ENCODE measurements at places on chromosomes 13 and 19.

DNA sequence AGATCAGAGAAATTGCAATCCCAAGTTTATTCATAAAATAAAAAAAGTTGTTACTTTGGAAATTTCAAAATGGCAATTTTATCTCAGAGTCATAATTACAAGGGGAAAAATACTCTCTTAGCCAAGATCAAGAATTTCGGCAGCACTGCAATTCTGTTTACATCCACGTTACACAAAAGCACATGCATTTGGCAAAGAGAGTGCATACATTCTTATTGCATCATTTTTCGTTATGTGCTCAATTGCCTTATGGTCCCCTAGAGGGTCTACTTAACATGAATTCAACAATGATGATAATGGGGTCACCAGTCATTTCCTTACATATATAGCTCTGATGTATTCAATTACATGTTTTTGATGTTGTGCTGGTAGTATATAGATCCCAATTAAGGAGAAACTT, 498.0 kb downstream of the DIAPH3 start:
- H3K4me3 ChIP-seq = no peak overlapping the region
- no peak overlapping the region for H3K27ac ChIP-seq

GRCh38 chr13:112346173-112346898, 29.8 kb upstream of the SPACA7 start:
- no peak overlapping the region for H3K27ac ChIP-seq
- no peaks in the 10 kb centered on the region for H3K36me3 ChIP-seq
- H3K4me1 ChIP-seq = no peaks in the 10 kb centered on the region
- H3K27me3 ChIP-seq = peaks cover 2% of the 10 kb centered on the region
- peak; percentile 50 for DNase-seq

- DNase-seq = no peak
- no peaks in the 10 kb centered on the region for H3K27me3 ChIP-seq
Measured at GRCh38 chr19:14433554-14434501, 722 bp downstream of the PKN1 start.

DNA sequence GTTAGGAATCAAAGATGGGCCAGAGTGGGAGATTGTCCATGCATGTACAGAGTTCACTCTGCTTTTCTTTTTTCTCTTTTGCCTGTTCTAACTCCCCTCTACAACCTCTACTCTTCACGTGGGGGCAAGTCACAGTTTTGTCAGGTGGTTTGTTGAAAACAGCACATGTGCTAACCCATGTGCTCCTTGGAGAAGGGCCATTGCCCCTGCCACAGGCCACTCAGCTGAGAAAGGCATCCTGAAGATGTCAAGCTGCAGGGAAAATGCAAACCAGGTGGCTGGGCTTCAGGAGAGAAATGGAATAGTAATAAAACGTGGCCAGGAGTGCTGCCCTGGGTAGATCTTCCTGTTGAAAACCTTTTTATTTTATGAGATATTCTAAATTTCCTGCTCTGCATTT, 35.3 kb upstream of the SLC10A2 start:
- peak; percentile 19 for DNase-seq
- no peak overlapping the region for H3K4me3 ChIP-seq
- no peaks in the 10 kb centered on the region for H3K27me3 ChIP-seq
- no peak overlapping the region for H3K27ac ChIP-seq

- H3K4me3 ChIP-seq = no peak overlapping the region
- no peak overlapping the region for H3K27ac ChIP-seq
- no peaks in the 10 kb centered on the region for H3K36me3 ChIP-seq
- no peak for DNase-seq
- H3K4me1 ChIP-seq = no peaks in the 10 kb centered on the region
Measured at GRCh38 chr13:30963791-30964190, 31.3 kb downstream of the TEX26 start.

GRCh38 chr13:35469806-35470525, 6.5 kb downstream of the MAB21L1 start:
- DNase-seq = no peak
- no peak overlapping the region for H3K4me3 ChIP-seq
- no peaks in the 10 kb centered on the region for H3K4me1 ChIP-seq

DNA sequence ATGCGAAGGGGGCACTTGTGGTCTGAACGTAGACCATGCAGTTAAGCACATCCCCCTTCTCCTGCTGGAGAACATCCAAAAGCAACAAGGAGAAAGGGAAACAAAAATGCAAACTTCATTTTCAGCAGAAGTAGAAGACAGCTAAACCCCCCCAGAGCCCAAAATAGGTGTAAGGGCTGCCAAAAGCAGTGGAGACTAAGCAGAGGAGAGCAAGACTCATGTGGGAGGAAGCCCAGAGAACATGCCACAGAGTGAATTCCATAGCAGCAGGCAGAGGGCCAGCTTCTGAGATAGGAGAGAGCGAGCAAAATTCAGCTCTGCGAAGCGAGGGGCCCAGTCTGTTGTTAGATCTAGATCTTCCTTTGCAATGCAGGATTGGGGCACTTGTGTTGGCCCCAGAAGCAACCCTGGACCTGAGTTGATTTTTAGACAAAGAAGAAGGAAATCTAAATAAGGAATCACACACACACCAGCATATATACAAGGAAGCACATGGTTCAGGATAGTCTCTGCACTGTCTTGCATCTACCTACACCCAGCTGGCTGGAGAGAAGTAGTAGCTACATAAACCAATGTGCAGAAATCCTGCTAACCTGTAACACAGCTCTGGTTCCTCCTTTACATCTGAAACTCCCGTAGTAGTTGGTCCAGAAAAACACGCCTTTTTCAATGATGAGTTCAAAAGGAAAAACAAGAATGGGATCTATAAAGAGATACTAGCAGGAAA, 199.6 kb downstream of the SPRY2 start:
- H3K27ac ChIP-seq = no peak overlapping the region
- DNase-seq = peak; percentile 51
- H3K4me1 ChIP-seq = no peaks in the 10 kb centered on the region
- no peaks in the 10 kb centered on the region for H3K36me3 ChIP-seq
- no peaks in the 10 kb centered on the region for H3K27me3 ChIP-seq
- no peak overlapping the region for H3K4me3 ChIP-seq

DNA sequence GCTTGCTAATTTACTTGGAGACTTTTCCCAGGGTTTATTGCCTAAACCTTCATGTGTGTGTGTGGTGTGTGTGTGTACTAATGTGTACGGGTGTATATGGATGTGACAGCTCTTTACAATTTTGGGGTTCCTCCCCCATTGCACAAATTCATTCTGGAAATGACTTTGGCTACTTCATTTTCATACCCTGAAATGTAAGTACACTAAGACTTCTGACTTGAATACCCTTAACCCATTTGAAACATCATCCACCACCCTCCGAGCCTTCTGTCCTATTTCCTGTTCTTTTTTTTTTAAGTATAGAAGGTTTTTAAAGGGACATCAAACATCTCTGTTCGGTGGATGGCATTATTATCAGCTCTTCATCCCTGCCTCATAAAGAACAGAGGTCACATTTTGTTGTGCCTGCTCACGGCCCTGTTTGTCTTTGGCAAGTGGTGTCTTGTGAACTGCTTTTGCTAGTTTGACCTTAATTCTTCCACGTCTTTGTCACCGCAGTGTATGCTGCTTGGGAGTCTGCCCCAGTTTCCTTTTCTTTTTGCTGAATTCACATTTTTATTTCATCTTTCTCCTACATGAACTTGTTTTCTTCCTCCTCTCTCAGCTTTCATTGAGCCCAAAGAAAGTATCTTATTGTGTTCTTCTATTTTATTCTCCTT, 228.3 kb downstream of the FOXO1 start:
- no peaks in the 10 kb centered on the region for H3K36me3 ChIP-seq
- no peak for DNase-seq
- no peaks in the 10 kb centered on the region for H3K27me3 ChIP-seq
- H3K27ac ChIP-seq = no peak overlapping the region
- H3K4me3 ChIP-seq = no peak overlapping the region

DNA sequence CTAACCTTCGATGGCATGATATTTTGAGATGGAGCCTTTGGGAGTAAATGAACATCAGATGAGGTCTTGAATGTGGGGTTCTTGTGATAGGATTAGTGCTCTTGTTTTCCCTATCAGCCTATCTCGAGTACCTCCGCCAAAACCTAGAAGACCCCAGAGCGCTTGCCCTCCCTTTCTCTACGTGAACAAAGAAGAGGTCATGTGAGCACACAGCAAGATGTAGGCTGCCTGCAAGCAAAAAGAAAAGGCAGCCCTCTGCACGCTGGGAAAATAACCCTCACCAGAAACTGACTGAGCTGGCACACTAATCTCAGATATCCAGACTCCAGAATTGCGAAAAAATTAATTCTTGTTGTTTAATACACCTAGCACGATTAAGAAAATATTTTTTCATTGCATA, 799.8 kb upstream of the SLC10A2 start:
- H3K27me3 ChIP-seq = no peaks in the 10 kb centered on the region
- H3K4me3 ChIP-seq = no peak overlapping the region
- DNase-seq = peak; percentile 3
- no peaks in the 10 kb centered on the region for H3K36me3 ChIP-seq
- H3K4me1 ChIP-seq = no peaks in the 10 kb centered on the region
- H3K27ac ChIP-seq = no peak overlapping the region

- no peak overlapping the region for H3K4me3 ChIP-seq
- no peaks in the 10 kb centered on the region for H3K36me3 ChIP-seq
- H3K27ac ChIP-seq = no peak overlapping the region
- H3K4me1 ChIP-seq = peaks cover 7% of the 10 kb centered on the region
Measured at GRCh38 chr13:39405596-39406205, 197.3 kb downstream of the LHFPL6 start.

GRCh38 chr13:43269037-43269481, 245.7 kb downstream of the DNAJC15 start:
- H3K27ac ChIP-seq = no peak overlapping the region
- no peaks in the 10 kb centered on the region for H3K36me3 ChIP-seq
- no peak for DNase-seq
- no peaks in the 10 kb centered on the region for H3K4me1 ChIP-seq
- H3K27me3 ChIP-seq = no peaks in the 10 kb centered on the region

DNA sequence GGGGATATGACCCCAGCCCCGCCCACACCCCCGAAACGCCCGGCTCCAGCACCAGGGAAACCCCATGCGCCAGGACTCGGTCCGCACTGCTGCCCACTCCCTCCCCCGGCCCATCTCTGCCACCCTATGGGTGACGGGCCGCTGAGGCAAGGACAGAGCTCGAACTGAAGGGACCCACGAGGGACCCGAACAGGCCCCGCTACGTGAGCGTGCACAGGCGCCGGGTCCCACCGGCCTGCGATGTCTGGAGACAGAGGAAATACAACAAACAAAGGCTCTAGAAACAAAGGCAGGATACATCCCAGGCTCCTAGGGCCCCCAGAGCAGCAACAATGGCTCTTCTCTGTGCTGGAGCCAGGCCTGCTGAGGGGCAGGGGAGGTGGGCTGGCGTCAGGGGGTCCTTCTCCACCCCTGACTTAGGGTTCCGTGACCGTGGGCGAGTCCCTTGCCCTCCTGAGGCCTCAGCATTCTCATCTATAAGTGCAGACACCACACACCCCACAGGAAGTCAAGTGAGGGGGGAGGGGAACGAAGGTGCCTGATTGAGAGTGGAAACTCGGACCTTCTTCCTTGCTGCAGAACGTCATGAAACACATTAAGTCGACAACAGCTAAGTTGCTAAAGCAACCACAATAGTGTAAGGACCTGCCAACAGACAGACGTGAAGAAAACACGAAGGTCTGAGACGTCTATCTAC, 3.1 kb downstream of the ABHD17A start:
- no peaks in the 10 kb centered on the region for H3K27me3 ChIP-seq
- H3K36me3 ChIP-seq = no peaks in the 10 kb centered on the region
- no peak overlapping the region for H3K4me3 ChIP-seq
- peaks cover 10% of the 10 kb centered on the region for H3K4me1 ChIP-seq
- H3K27ac ChIP-seq = no peak overlapping the region

DNA sequence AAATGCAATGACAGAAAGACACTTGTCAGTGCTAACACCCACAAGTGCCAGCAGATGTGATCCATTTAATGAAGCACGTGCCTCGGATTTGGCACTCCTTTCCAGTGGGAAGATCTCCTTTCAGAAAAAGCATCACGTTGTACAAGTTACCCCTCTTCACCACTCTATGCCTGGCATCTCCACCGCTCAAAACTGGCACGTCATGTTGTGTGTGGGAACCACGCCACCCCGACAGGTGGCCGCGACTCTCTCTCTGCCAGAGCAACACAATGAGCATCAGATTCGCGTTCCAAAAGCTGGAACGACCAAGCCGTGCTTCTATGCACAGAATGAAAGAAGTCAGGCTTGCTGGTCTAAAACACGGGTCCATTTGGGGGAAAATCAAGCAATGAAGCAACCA, 24.3 kb downstream of the TMTC4 start:
- no peaks in the 10 kb centered on the region for H3K36me3 ChIP-seq
- no peaks in the 10 kb centered on the region for H3K4me1 ChIP-seq
- H3K4me3 ChIP-seq = no peak overlapping the region
- H3K27ac ChIP-seq = no peak overlapping the region
- no peak for DNase-seq

GRCh38 chr19:12665281-12665573, 1.3 kb downstream of the MAN2B1 start:
- no peak for DNase-seq
- H3K27me3 ChIP-seq = no peaks in the 10 kb centered on the region
- no peak overlapping the region for H3K27ac ChIP-seq
- H3K4me3 ChIP-seq = no peak overlapping the region

- peaks cover 14% of the 10 kb centered on the region for H3K36me3 ChIP-seq
- no peak for DNase-seq
- peaks cover 2% of the 10 kb centered on the region for H3K4me1 ChIP-seq
- H3K27ac ChIP-seq = no peak overlapping the region
- H3K4me3 ChIP-seq = no peak overlapping the region
Measured at GRCh38 chr19:47381653-47382279, 32.7 kb downstream of the DHX34 start.

GRCh38 chr13:26707122-26708006, 53.2 kb downstream of the GPR12 start:
- no peaks in the 10 kb centered on the region for H3K36me3 ChIP-seq
- H3K4me3 ChIP-seq = no peak overlapping the region
- no peaks in the 10 kb centered on the region for H3K4me1 ChIP-seq
- no peak overlapping the region for H3K27ac ChIP-seq
- peak; percentile 82 for DNase-seq
- no peaks in the 10 kb centered on the region for H3K27me3 ChIP-seq

GRCh38 chr13:52447354-52447753, 3.1 kb downstream of the VPS36 start:
- DNase-seq = no peak
- H3K4me1 ChIP-seq = no peaks in the 10 kb centered on the region
- H3K4me3 ChIP-seq = no peak overlapping the region
- no peaks in the 10 kb centered on the region for H3K27me3 ChIP-seq
- no peak overlapping the region for H3K27ac ChIP-seq

- H3K36me3 ChIP-seq = no peaks in the 10 kb centered on the region
- H3K27me3 ChIP-seq = no peaks in the 10 kb centered on the region
- H3K4me1 ChIP-seq = no peaks in the 10 kb centered on the region
Measured at GRCh38 chr13:109900741-109901140, 114.4 kb upstream of the IRS2 start.

GRCh38 chr13:78085434-78086225, 167.0 kb upstream of the EDNRB start:
- DNase-seq = peak; percentile 12
- H3K4me1 ChIP-seq = no peaks in the 10 kb centered on the region
- no peak overlapping the region for H3K27ac ChIP-seq
- H3K36me3 ChIP-seq = no peaks in the 10 kb centered on the region
- H3K4me3 ChIP-seq = no peak overlapping the region

DNA sequence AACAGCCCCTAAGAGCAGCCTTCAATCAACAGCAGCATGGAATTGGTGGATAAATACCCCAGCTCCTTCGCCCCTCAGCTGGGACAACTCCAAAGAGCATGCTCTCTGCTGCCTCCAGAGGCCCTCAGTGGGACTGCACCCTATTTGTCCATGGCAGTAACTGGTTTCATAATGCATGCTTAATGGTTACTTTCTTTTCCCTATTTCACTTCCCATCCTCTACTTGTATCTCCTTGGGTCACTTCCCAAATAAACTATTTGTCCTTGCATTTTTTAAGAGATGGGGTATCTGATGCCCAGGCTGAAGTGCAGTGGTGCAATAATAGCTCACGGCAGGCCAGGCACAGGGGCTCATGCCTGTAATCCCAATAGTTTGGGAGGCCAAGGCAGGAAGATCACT, 13.5 kb upstream of the TPM4 start:
- no peaks in the 10 kb centered on the region for H3K36me3 ChIP-seq
